ENCODE measurements at places on chromosomes 11 and 22.

DNA sequence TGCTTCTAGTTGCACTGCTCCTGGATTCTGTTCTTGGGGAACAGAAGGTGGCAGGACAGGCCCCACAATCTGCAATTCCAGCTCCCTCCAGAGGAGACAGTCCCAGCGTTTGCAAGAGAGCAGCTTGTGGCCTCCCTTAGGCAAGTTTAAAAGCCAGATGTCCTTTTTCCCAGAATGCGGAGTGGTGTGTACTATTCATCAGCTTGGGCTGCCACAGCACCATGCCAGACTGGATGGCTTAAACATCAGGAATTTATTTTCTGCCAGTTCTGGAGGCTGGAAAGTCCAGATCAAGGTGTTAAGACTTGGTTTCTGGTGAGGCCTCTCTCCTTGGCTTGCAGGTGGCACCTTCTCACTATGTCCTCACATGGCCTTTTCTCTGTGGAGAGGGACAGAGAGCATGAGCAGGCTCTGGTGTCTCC lies 11.7 kb downstream of the MIAT start:
- peak; percentile 83 for DNase-seq

DNA sequence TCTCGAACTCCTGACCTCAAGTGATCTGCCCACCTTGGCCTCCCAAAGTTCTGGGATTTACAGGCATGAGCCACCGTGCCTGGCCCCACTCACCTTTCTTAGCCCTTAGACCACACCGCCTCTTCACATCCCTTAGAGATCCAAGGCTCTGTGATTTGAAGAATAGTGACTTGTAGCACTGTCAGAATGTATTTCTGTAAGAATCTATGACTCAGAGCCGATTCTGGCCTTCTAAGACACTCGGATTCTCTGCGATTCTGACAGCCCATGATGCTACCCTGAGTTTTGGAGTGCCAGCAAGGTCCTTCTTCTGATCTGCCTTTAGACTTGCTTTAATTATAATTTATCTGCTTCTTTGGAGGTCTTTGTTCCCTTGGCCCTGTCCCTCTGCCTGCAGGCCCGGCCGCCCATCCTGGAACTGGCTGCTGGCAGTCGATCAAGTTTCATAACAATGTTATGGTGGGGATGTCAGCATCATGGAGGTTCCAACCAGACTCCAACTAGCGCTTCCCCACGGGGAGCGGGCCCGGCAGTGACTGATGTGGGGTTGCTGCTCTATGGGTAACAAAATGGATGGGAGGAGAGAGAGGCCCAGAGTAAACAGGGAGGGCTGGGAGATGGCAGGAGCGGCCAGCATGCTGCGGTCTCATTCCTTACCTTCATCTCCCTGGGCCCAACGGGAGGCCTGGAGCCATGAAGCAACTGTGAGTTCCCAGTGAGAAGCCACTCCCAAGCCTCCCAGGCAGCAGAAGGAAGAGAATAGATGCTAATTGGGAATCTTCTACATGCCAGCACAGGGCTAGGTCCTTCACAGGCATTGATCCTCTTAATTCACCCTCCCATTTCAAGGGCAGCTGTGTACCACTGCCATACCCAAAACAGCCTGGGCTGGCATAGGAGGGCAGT lies 55.7 kb upstream of the RASD2 start:
- DNase-seq, result no peak

- DNase-seq, result no peak
Observed at GRCh38 chr22:48838376-48838775, 989.3 kb downstream of the BRD1 start.

DNA sequence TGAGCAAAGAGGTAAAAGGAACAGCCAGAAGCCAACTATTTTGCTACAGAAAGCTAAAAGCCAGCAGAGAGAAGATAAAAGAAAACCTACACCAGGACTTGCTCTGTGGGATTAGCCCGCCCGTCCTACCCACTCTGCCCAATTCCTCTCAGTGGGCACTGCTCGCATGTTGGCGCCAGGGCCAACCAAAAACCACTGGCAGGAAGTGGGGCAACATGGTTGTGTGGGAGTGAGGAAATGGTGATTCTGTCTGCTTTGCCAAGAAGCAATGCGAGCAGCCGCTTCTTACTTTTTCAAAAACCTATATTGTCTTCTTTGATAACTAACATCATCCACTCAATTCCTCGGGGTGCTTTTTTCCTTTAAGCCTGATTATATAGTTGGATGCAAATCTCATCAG lies 14.2 kb upstream of the APOA1 start:
- no peak for DNase-seq
